ENCODE measurements at places on chromosomes 4 and X.

- DNase-seq = no peak
These were observed 26.1 kb upstream of the TBC1D1 start for GRCh38 chr4:37864786-37865185.

DNA sequence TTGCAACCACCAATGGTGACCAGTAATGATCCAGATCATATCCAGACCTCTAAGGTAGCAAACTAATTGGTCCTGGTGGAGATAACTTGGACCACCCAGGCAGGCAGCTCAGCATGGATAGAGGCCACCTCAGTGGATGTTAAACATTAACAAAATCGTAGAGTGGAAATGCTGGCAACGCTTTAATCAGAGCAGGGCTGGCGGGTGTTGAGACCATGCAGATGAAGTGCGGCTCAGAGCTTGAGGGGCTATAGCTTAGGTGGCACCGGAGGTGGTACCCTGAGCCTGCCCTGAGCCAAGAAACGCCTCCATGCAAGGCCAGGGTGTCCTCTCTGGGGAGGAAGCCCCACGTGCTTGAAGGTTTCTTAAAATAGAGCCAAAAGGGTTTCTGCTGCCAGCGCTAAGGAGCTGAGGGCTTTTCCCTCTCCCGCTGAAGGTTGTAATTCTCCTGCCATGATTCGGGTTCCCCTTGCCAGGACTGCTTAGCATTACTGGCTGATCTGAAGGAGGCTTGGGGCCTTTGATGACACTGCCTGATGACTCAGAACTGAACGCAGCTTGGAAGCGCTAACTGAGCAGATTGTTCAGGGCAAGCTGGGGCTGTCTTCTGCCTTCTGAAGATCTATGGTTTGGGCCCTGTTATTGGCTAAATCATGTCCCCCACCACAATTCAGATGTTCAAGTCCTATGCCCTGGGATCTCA is 177.8 kb upstream of the ATP6AP2 start:
- DNase-seq = no peak

DNA sequence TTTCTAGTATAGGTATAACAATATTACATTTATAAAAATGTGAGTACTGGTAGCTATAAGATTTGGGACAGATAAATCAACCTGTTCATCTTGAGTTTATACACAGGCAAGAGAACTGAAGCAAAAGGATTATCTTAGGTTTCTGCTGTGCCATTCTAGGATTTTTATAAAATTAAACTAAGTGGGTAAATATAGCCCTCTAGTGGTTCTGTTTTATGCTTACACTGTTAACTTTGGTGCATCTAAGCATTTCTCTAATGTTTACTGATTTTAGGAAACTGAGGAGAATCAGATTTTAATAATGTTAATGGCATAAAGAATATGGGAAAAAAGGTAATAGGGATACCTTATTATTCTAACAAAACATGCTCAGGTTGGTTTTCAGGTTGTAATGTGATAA is 1.1 kb upstream of the RRH start:
- peak; percentile 23 for DNase-seq

DNA sequence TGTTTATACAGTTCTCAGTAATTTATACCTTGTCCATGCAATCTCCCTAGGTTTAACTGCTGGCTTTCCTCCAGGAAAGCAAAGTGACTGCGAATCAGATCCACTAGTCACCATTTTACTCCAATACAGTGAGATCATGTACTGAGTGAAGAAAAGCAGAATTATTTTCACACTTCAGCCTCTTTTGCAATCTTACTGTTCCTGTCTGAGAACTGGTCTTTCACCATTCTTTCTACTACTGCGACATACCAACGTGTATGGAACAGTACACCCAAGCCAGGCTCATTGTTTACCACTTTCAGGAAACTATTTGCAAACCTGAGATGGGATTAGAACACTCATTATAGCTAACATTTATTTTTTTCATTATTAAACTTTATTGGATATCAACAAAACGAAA is 8.0 kb upstream of the MSL3 start:
- DNase-seq = no peak

GRCh38 chr4:18419780-18420179 is 398.2 kb upstream of the LCORL start:
- no peak for DNase-seq

DNA sequence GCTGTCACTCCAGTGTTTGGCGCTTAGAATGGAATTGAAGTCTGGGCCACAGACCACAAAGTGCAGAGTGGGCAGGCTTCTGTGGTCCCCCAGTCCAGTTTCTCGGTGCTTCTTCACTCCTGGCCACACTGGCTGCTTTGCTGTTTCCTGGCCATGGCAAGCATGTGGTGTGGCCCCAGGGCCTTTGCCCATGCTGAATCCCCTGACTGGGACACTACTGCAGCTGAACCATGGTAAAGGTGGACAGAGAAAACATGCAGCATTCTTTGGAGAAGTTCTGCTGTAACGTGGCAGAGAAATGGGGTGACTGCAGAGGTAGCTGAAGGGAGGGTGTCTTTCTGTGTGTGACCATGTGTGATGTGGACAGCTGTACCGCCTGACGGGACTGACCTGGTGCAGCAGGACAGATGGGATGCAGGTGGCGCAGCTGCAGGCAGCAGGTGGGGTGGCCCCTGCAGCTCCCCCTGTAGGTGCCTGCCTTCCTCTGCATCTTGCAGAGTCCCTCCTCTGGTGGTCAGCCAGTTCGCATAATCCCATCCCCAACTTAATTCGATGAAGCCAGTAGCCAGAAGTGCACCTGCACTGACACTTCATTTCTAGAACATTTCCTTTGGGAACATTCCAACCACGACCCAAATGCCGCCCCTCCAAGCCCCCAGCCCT is 13.2 kb upstream of the S100P start:
- DNase-seq = peak; percentile 23
